Mesothelial cell of epicardium (in vitro differentiated cells): ENCODE measurements at places on chromosomes 13 and 19.
A peak's percentile ranks its signal among the peaks of the same experiment; 100 is the strongest.

DNA sequence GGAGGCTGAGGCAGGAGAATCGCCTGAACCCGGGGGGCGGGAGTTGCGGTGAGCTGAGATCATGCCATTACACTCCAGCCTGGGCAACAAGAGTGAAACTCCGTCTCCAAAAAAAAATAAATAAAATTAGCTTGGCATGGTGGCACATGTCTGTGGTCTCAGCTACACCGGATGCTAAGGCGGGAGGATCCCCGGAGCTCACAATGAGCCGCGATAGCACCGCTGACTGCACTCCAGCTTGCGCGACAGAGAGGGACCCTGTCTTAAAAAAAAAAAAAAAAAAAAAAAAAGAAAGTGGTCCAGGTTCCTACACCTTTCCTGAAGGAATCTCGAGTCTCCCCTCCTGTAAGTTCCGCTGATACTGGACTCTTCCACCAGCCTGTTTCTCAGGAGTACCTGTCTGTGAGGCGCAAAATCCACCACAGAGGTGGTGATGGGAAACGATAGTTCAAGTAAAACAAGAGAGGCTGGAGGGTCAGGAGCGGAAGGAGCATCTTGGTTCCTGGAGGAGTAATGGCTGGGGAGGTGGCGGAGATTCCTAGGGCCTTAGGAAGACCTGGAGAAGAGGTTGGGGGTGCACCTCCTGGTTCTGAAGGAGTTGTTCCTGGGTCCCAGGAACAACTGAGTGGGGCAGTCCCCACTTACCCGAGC is 471 bp downstream of the FUT1 start:
- peaks cover 19% of the 10 kb centered on the region for H3K27me3 ChIP-seq
- H3K4me3 ChIP-seq = peak overlapping the region; percentile 84
- DNase-seq = no peak
- no peaks in the 10 kb centered on the region for H3K36me3 ChIP-seq
- H3K27ac ChIP-seq = peak overlapping the region; percentile 55
- H3K4me1 ChIP-seq = peaks cover 25% of the 10 kb centered on the region

DNA sequence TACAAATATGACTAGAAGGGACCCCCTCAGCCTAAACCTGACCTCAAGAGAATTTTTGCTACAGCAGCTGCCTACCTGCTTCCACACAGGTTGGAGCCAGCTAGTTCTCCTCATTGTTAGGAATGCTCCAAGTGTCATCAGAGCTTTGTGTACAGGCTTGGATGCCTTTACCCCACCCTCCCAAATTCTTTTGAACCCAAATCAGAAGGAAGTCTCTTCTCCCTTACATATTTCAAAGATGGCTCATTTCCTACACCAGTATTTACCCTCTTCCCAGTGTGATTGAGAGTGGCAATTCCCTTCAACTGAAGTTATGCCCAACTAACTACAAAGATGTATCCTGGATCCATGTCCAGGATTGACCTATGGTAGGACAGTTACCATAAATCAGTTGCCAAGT is 323.2 kb downstream of the OXGR1 start:
- H3K4me1 ChIP-seq = no peaks in the 10 kb centered on the region
- peaks cover 7% of the 10 kb centered on the region for H3K27me3 ChIP-seq
- no peaks in the 10 kb centered on the region for H3K36me3 ChIP-seq
- H3K27ac ChIP-seq = no peak overlapping the region
- no peak overlapping the region for H3K4me3 ChIP-seq
- DNase-seq = no peak

- H3K27me3 ChIP-seq = peaks cover 8% of the 10 kb centered on the region
- no peaks in the 10 kb centered on the region for H3K36me3 ChIP-seq
- no peak for DNase-seq
- H3K4me1 ChIP-seq = peaks cover 4% of the 10 kb centered on the region
- no peak overlapping the region for H3K4me3 ChIP-seq
Measured at GRCh38 chr19:18969931-18970659, 29.1 kb upstream of the HOMER3 start.

GRCh38 chr19:14002571-14003250 is 3.4 kb downstream of the RFX1 start:
- H3K27ac ChIP-seq = peak overlapping the region; percentile 53
- H3K27me3 ChIP-seq = no peaks in the 10 kb centered on the region
- DNase-seq = no peak
- H3K4me3 ChIP-seq = no peak overlapping the region

DNA sequence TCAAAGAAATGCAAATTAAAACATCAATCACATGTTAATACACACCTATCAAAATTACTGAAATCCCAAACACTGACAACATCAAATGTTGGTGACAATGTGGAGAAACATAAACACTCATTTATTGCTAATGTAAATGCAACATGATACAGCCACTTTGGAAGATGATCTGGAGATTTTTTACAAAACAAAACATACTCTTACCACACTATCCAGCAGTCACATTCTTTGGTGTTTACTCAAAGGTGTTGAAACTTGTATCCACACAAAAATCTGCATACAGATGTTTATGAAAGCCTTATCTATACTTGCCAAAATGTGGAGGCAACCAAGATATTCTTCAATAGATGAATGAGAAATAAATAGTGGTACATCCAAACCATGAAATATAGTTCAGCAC is 1219.5 kb upstream of the PCDH20 start:
- H3K4me1 ChIP-seq = peaks cover 4% of the 10 kb centered on the region
- no peak overlapping the region for H3K27ac ChIP-seq
- no peak for DNase-seq

DNA sequence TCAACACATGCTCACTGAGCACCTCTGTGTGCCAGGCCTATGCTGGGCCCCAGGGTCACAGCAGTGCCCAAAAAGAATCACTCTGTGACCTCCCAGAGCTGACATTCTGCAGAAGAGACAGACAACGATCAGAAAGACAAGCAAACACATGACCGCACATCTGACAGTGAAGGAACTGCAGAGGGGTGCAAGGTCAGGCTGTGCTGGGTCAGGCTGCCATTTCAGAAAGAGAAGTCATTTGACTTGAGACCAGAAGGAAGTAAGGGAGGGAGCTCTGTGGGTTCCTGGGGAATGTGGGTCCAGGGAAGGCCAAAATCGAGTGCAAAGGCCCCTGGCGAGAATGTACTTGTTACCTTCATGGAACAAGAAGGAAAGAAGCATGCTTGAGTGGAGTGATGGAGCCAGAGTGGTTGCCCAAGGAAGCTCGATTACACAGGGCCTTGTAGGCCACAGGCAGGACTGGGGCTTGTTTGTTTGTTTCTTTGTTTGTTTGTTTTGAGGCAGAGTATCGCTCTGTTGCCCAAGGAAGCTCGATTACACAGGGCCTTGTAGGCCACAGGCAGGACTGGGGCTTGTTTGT is 11.4 kb upstream of the CD22 start:
- H3K27ac ChIP-seq = no peak overlapping the region
- peaks cover 38% of the 10 kb centered on the region for H3K4me1 ChIP-seq
- peaks cover 6% of the 10 kb centered on the region for H3K36me3 ChIP-seq
- no peak for DNase-seq

DNA sequence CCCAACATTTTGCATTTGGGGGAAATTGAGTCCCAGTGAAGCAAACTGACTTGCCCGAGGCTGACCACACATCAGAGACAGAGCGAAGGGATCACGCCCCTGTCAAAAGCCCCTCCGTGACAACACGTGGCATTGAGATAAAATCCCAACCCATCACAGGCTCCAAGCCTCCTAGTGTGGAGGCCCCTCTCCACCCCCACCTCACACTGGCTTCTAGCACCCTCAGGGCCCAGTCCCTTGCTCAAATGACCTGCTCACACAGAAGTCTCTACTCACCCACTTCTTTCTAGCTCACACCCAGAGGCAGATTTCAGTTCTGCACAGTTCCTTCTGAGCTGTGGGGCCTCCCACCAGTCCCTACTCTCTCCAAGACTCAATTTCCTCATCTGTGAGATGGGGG is 10.3 kb downstream of the HPN start:
- no peak overlapping the region for H3K27ac ChIP-seq
- peaks cover 7% of the 10 kb centered on the region for H3K4me1 ChIP-seq
- DNase-seq = no peak
- H3K36me3 ChIP-seq = no peaks in the 10 kb centered on the region

GRCh38 chr19:47506459-47506858 is 8.4 kb downstream of the NAPA start:
- no peak overlapping the region for H3K4me3 ChIP-seq
- no peaks in the 10 kb centered on the region for H3K36me3 ChIP-seq
- H3K27ac ChIP-seq = peak overlapping the region; percentile 79
- H3K4me1 ChIP-seq = no peaks in the 10 kb centered on the region
- no peak for DNase-seq

DNA sequence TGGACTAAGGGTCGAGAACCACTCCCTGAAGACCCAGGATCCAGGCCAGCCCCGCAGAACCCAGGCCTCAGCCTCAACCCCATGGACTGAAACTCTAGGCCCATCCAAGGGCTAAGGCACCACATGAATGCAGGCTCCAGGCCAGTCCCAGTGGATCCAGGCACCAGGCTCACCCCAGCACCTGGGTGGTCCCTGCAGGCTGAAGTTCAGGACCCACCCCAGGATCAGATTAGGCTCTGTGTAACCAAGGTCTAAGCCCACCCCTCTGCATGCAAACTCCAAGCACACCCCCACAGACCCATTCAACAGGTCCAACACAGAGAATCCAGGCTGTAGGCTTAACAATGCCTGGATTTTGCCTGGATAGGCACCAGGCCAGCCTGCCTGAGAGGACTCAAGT is 1876.2 kb downstream of the PCDH9 start:
- H3K4me3 ChIP-seq = no peak overlapping the region
- peaks cover 7% of the 10 kb centered on the region for H3K36me3 ChIP-seq
- H3K27me3 ChIP-seq = no peaks in the 10 kb centered on the region
- no peak for DNase-seq
- H3K27ac ChIP-seq = no peak overlapping the region
- H3K4me1 ChIP-seq = no peaks in the 10 kb centered on the region

DNA sequence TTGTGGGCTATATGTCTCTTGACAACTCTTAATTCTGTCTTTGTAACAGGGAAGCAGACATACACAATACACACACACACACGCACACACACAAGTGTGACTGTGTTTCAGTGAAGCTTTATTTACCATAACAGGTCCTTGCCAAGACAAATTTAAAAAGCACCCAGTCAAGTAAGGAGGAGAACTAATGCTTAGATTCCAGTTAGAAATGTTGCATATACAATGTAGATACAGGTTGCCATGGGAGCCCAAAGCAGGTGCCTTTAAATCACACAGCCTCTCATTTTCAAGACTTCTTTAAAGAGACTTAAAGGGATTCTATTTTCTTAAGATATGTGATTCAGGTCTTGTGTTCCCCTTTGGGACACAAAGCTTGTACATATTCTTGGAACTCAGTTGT is 1551.9 kb downstream of the EFNB2 start:
- H3K27me3 ChIP-seq = no peaks in the 10 kb centered on the region
- DNase-seq = no peak
- peaks cover 30% of the 10 kb centered on the region for H3K4me1 ChIP-seq
- no peaks in the 10 kb centered on the region for H3K36me3 ChIP-seq
- no peak overlapping the region for H3K4me3 ChIP-seq

DNA sequence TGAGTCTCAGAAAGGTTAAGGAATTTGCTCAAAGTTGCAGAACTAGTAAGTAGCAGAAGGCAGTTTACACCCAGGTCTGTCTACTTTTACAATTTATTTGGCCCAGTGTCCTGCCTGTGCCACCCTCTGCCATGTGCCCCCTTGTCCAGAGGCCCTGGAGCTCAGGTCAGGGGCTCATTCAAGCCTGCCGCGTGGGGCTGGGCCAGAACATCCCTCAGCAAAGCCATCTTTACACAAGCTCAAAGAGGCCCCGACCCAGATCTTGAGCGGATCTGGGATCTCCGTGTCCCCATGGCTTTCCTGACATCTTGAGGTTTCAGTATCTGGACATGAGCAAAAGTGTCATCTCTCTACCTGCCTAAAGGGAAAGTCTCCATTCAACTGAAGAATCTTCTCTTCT is 76.4 kb upstream of the VSTM2B start:
- H3K36me3 ChIP-seq = no peaks in the 10 kb centered on the region
- no peak for DNase-seq
- H3K4me3 ChIP-seq = no peak overlapping the region
- peaks cover 42% of the 10 kb centered on the region for H3K27me3 ChIP-seq
- H3K27ac ChIP-seq = no peak overlapping the region

DNA sequence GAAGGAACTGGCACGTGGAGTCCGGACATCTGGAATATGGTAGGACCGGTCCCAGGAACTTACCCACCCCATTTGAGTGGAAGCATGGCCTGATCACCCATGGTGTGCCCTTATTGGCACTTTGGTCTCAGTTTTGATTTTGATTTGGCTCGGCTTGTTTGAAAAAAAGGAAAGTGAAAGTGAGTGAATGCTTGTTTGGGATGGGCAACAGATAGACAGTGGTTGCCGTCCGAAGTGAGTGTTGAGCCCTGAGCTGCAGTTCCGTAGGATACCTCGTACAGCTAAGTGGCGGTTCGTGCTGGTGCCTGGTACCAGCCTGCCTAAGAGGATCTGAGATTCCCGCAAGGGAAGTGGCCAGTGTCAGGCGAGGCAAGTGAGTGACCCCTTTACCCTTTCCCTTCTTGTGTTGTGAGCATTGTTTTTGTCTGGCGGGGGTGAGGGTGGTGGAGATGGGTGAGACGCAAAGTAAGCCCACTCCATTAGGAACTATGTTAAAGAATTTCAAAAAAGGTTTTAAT is 605.8 kb downstream of the UQCRFS1 start:
- no peaks in the 10 kb centered on the region for H3K4me1 ChIP-seq
- H3K36me3 ChIP-seq = no peaks in the 10 kb centered on the region
- DNase-seq = no peak
- no peak overlapping the region for H3K27ac ChIP-seq
- no peak overlapping the region for H3K4me3 ChIP-seq
- H3K27me3 ChIP-seq = peaks cover 2% of the 10 kb centered on the region

GRCh38 chr13:40318366-40318765 is 348.1 kb downstream of the FOXO1 start:
- peaks cover 25% of the 10 kb centered on the region for H3K4me1 ChIP-seq
- H3K27ac ChIP-seq = no peak overlapping the region
- H3K27me3 ChIP-seq = no peaks in the 10 kb centered on the region
- DNase-seq = peak; percentile 41

- H3K36me3 ChIP-seq = no peaks in the 10 kb centered on the region
- no peaks in the 10 kb centered on the region for H3K27me3 ChIP-seq
- no peak for DNase-seq
- H3K27ac ChIP-seq = no peak overlapping the region
Measured at GRCh38 chr13:60178327-60178726, 14.6 kb upstream of the DIAPH3 start.

- peaks cover 7% of the 10 kb centered on the region for H3K36me3 ChIP-seq
- H3K4me1 ChIP-seq = peaks cover 29% of the 10 kb centered on the region
- H3K27ac ChIP-seq = peak overlapping the region; percentile 26
- H3K27me3 ChIP-seq = no peaks in the 10 kb centered on the region
- no peak for DNase-seq
Measured at GRCh38 chr13:114097212-114097892, 35.1 kb downstream of the RASA3 start.

GRCh38 chr13:75869981-75870380 is 233.9 kb downstream of the LMO7 start:
- H3K36me3 ChIP-seq = no peaks in the 10 kb centered on the region
- no peaks in the 10 kb centered on the region for H3K27me3 ChIP-seq
- peaks cover 18% of the 10 kb centered on the region for H3K4me1 ChIP-seq
